Left ventricle myocardium inferior (tissue), 1 donor: ENCODE measurements at places on chromosomes 7 and 10. TPM values are rescaled to one million over a fixed set of nuclear protein-coding genes. Genes with fewer than 3 reads are reported as not detected.
A peak's percentile ranks its signal among the peaks of the same experiment; 100 is the strongest.

The AMPH gene
- total RNA-seq = 2.6 TPM

The PTF1A gene
- total RNA-seq = not detected

DNA sequence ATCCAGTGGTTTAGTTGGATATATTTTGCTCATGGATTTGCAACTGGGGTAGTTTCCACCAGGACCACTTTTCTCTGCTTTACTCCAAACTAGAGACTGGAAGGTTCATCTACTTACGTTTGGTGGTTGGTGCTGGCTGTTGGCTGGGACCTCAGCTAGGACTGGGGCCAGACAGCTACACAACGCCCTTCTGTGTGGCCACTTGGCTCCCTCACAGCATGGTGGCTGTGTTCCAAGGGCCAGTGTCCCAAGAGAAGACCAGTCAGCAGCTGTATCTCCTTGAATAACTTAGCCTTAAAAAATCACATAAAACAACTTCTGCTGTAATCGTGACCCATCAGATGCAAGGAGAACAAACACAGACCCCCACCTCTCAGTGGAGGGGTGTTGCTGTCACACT, 4.2 kb upstream of the KCNH2 start:
- DNase-seq = peak; percentile 24

The HYAL4 gene
- not detected for total RNA-seq

DNA sequence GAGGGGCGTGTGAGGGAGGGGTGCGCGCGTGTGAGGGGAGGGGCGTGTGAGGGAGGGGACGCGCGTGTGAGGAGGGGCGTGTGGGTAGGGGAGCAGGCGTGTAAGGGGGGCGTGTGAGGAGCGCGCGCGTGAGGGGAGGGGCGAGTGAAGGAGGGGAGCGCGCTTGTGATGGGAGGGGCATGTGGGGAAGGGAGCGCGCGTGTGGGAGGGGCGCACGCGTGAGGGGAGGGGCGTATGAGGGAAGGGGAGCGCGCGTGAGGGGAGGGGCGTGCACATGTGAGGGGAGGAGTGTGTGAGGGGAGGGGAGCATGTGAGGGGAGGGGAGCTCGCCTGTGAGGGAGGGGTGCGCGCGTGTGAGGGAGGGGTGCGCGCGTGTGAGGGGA, 19.1 kb downstream of the MXI1 start:
- peak; percentile 91 for DNase-seq

DNA sequence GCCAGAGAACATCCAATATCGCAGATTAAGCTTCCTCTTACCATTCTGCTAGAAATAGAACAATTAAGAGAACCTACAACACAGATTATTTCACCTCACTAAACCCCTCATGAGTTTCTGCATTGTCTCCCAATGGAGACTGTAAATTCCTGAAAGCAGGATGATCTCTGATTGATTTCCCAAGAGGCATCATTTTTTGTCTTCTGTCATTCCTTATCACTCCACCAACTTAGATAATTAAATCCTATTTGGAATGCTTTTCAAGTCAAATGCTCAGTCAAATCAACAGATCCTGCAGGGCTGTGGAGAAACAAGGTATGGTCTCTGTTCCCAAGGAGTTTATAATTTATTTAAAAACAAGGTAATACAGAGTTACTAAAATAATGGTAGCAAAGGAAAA, 161.5 kb downstream of the MTERF1 start:
- DNase-seq = no peak

DNA sequence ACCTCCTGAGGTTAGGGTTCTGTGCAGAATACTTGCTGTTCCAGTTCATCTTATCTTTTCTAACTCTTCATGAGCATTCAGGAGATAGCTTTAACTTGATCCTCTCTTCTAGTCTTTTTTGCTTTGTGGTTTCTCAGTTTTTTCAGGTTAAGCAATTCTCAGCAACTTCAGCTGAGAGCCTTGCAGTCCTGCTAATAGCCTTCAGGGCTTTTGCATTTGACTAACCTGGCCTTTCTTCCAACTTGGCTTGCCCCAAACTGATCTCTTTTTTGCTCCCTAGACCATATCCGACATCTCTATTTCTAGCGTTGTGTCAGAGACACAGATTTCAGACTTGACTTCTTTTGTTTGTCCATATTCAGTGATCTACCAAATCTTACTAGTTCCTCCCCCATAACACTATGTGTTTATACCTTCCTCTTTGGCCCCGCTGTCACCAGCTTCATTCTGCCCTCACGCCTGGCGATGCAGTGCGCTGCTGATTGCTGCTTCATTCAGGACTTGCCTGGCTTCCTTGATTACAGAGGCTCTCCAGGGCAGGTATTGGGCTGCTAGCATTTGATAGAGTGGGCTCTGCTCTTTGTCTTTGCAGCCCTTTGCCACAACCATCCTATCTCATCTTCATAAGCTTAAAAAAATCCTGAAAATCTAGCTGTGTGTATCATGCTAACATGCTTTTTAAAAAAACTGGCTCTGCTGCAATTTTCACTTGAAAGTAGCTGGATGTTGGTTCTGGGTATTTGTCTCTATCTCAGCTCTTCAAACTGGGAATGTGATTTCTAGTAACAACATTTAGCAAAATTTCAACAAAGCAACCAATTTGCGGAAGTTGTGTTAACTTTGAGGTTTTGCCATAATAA, 9.6 kb downstream of the CUL1 start:
- DNase-seq = no peak

The HTR5A gene
- total RNA-seq = not detected

GRCh38 chr7:130297628-130298543, 4.9 kb downstream of the CPA4 start:
- no peak for DNase-seq

The TRPV5 gene
- not detected for total RNA-seq

GRCh38 chr10:127190427-127190826, 6.0 kb downstream of the INSYN2A start:
- DNase-seq = no peak

DNA sequence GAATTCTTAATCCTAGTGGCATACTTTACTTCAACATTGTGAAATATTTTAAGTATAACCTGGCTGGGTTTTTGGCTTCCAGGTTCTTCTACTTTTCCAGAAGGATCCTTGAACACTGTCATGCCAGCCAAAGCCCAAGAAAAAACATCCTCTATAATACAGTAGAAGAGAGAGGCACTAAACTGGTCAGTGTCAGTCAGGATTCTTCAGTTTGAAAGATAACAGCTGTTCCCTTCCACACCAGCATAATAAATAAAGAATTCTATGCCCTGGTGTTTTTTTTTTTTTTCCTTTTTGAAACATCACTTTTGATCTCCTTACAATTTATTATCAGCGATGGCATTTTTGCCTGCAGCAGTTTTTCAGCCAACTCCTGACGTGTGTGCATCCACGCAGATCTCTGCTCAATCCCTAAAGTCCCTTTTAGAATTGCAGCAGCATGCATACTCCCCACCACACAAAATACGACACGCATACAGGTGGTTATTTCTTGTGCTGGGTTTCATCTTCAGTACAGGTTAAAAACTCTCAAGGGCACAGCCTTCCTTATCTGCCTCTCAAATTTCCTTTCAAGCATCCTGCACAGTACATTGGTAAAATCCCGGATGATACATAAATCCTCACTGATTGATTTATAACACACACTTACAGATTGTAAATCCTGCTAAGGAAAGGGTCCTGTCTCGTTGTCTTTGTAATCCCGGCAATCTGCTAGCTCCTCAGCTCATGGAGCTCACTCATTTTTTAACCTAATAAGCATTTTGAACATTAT, 100.2 kb downstream of the TPK1 start:
- DNase-seq = no peak

The TMEM270 gene
- total RNA-seq = not detected

DNA sequence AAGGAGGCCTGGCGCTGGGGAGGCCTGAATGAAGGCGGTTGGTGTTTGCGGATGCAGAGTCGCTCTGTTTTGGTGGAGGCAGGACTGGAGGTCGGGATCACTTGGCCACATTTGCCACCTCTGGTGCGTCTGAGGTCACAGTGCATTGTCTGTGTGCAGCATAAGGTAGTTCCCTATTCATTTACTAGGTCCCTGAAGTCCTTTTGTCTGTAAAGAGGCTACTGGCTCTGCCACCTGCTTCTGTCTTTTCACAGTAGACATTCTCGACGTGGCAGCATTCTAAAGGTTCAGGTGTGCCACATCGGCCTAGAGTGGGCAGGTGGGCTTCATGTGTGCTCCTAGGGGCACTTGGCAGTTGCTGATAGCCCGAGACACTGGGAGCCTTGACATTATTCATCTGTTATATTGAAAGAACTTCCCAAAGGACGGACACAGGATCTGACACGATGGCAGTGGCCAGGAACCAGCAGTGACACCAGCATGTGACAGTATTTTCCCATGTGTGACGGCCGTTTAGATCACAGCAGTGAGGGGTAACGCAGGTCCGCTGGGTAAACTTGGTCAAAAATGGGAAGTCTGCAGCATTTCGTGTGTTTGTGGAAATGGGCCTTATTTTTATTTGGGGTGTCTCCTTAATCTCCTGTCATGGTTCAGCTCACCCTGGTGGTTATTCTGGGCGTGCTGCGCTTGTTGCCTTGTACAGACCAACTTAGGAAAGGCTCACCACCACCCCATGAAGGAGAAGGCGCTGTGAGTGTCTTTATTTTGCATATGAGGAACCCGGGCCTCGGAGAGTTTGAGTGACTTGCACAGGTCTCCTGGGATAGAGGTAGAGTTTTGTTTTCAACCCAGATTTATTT, 5.9 kb downstream of the MGMT start:
- no peak for DNase-seq

The SPDYE2 gene
- total RNA-seq = not detected

The EPHB6 gene
- 4.4 TPM for total RNA-seq

GRCh38 chr7:3780525-3780924, 479.5 kb downstream of the SDK1 start:
- no peak for DNase-seq

The PTN gene
- 11.2 TPM for total RNA-seq

The CUBN gene
- total RNA-seq = 0.44 TPM

- DNase-seq = no peak
Measured at GRCh38 chr7:155863721-155864151, 51.5 kb upstream of the SHH start.

DNA sequence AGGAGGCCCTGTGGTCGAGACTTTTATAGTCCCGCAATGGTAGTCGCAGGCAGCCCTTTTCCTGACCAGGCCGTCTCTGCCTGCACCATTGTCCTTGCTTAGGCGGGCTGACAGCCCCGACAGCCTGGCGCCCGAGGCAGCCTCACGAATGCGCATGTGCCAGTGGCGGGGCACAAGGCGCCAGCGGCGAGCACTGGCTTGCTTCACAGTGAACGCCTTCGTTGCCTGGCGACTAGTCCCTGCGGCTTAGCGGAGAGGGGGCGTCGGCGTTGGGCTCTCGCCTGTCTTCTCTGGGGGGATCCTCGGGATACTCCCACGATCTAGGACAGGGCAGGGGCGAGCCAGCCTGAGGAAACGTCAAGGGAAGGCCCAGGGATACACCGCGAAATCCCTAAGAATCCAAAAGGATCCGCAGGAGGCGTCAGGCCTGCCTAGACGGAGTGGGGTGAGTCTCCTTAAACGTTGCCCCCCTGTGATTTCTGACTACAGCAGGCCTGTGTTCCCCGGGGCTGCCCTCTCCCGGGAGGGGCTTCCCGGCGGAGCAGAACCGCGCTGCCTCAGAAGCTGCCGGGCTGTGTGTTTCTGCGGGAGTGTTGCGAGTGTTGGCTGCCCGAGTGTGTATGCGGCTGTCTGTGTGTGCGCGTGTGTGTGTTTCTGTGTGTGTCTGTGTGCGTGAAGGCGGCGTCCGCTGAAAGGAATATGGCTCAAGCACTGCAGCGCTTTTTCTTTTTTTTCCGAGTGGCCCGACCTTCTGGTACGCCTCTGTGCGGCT, 20.5 kb upstream of the ZNF273 start:
- peak; percentile 73 for DNase-seq

DNA sequence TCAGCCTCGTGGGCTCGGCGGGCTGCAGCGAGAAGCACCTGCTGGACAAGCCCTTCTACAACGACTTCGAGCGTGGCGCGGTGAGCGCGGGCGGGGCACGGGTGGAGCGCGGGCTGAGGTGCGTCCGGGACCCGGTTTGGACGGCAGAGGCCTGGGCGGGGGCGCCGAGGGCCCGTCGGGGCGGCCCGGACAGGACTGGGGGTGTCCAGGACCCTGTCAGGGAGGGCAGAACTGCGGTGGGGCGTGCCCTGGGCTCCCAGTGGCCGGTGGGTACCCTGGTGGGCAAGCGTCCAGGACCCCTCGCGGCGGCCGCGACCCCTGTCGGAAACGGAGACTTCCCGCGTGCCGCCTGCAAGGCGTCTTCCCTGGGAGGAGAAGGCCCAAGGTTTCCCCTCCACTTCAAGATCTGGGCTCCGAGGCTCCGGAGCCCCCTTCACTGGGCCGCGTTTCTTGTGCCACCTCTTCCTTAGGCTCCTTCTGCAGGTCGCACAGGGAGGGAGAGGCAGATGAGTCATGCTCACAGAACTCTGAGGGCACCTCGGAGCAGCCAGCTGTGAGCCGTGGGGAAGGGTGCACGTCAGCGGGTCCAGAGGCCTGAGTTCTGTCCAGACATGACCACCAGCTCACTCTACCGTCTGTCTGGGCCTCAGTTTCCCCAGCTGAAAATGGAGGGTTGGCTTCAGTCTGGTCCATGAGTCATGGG, 485 bp downstream of the ALOX5 start:
- no peak for DNase-seq

- no peak for DNase-seq
Measured at GRCh38 chr7:69654381-69654780, 56.1 kb downstream of the AUTS2 start.

DNA sequence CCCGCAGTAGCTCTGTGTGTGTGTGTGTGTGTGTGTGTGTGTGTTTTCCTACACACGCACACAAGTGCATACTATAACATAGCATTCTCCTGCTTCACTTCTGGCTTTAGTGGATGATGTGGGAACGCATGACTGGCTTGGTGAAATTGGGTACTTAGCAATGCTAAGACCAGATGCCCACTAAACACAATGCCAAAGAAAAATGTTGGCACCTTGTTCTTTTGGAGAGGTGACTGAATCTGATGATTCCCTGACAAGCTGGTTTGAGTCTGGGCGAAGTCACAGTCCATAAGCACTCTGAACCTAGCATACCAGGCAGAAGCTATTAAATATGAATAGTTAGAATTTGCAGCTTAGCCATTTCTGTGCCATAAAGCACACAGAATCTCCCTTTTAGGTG, 68.0 kb upstream of the CDCA7L start:
- no peak for DNase-seq

- no peak for DNase-seq
Measured at GRCh38 chr10:96257944-96258343, 13.4 kb downstream of the BLNK start.

The OR2A5 gene
- not detected for total RNA-seq

DNA sequence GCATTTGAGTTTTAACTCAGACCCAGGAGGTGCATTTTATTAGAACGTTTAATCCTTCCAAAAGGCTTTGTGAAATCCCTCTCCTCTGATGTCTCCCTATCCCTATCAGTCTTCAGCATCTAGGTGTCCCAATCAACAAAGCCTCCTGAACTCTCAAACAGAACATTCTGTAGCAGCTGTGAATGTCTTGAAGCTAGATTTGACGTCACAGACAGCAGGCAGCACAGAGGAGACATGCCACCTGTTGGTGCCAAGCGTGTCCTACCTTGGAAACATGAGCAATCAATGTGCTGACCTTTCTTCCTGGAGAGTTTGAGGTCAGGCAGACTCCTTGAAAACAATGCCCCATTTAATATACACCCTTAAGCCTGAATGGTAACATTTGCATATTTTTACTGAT, 125.5 kb downstream of the RNLS start:
- DNase-seq = no peak
